H1 (cell line): ENCODE measurements at places on chromosomes 11 and 22.

DNA sequence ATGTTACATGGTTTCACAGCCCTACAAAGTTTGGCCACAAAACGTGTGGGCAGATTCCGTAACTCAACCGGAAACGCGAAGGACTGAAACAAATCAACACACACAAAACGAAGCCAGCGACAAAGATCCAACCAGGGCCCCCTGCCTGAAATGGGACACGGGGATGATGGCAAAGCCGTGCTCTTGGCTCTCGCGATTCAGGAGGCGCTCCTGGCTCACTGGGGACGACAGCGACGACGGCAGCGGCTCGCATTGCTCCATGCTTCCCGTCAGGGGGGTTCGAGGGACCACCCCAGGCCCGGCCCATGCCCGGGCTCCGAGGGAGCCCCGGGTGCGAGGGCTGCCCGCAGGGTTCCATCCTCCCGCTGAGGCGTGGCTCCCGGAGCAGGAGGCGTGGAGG lies 4786.8 kb upstream of the OR11H1 start:
- no peaks in the 10 kb centered on the region for H3K4me1 ChIP-seq
- no peak for DNase-seq
- no peaks in the 10 kb centered on the region for H3K27me3 ChIP-seq
- H3K27ac ChIP-seq: no peak overlapping the region

DNA sequence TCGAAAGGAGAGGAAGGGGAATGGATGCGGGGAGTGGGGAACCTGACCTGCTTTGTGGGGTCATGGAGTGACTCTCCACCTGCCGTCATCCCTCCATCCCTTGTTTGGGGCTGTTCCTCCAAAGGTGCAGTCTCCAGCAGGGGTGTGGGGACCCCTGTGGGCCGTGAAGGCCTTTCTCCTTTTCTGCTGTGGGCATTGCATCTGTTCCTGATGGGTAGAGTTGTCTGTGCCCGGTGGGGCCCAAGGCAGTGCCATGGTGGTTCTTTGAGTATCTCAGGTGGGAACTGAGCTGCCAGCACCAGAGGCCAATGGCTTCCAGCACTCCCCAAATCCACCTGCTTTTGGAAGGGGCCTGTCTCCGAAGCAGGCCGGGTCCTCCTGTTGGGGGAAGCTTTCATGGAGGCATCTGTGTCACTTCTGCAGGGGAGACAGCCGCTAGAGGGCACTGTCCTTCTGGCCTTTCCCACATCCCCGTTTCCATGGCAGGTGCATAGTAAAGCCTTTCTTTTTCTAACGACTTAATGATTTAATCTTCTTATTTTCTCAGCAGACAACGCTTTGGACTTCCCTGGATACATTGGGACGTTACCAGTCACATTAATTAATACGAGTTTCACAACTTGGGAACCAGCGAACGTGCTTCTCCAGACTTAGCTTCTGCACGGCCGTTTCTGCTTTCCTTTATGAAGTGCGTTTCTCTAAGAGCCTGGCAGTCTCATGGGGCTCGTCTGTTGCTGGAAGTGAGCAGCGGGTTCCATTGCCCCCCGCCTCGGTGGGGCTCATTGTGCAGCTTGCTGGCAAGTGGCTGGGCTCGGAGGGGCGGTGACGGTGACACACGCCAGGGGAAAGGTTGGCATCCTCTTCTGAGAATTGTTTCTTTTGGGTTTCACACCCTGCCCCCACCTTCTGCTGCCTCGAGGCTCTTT lies 57.1 kb downstream of the PARVB start:
- no peak overlapping the region for H3K4me3 ChIP-seq
- H3K36me3 ChIP-seq: no peaks in the 10 kb centered on the region
- H3K4me1 ChIP-seq: peaks cover 3% of the 10 kb centered on the region
- peak; percentile 31 for DNase-seq
- no peak overlapping the region for H3K27ac ChIP-seq

GRCh38 chr11:46307785-46308341 lies 30.4 kb downstream of the CREB3L1 start:
- DNase-seq: no peak
- H3K36me3 ChIP-seq: no peaks in the 10 kb centered on the region
- H3K27ac ChIP-seq: no peak overlapping the region
- H3K4me3 ChIP-seq: no peak overlapping the region
- H3K27me3 ChIP-seq: no peaks in the 10 kb centered on the region

GRCh38 chr11:23318670-23319069 lies 458.4 kb upstream of the CCDC179 start:
- no peaks in the 10 kb centered on the region for H3K4me1 ChIP-seq
- H3K36me3 ChIP-seq: no peaks in the 10 kb centered on the region
- H3K27me3 ChIP-seq: no peaks in the 10 kb centered on the region
- no peak overlapping the region for H3K27ac ChIP-seq
- no peak for DNase-seq

DNA sequence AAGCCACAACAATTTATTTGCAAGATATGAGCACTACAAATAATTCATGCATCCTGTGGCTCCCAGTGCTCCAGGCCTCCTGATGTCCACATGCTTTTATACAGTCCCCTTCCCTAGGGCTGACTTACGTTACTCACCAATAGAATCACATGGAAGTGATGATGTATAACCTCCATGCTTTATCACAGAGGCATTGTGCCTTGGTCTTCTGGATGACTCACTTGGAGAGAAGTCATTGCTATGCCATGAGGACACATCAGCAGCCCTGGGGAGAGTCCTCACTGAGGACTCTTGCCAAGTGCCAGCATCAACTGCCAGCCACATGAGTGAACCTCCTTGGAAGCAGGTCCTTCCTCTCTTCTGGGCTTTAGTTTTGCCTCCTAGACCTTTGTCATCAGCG lies 22.0 kb upstream of the IGSF9B start:
- H3K4me1 ChIP-seq: no peaks in the 10 kb centered on the region; the same call in 1 of the 2 replicates
- 0 out of 2 replicates have a peak, but pooled peaks cover 2% of the 10 kb centered on the region for H3K27me3 ChIP-seq
- H3K36me3 ChIP-seq: no peaks in the 10 kb centered on the region
- no peak overlapping the region for H3K4me3 ChIP-seq
- no peak overlapping the region for H3K27ac ChIP-seq
- DNase-seq: no peak

DNA sequence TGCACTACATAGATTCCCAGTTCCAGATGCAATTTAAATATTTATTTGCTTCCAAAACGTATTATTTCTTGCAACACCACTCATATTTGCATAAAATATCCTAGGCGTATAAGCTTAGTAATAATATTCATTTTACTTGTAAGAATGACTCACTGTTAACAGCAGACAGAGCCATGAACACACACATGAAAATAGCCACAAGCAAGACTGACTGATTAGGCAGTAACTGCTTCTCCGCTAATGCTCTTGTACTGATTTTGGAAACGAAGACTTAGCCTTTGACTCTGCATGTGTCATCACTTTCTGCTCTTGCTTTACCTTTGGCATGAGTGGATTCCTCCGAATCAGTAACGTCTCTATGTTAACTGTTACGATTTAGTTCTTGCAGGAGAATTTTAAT lies 6.0 kb downstream of the OR10Q1 start:
- no peaks in the 10 kb centered on the region for H3K36me3 ChIP-seq
- no peaks in the 10 kb centered on the region for H3K27me3 ChIP-seq

DNA sequence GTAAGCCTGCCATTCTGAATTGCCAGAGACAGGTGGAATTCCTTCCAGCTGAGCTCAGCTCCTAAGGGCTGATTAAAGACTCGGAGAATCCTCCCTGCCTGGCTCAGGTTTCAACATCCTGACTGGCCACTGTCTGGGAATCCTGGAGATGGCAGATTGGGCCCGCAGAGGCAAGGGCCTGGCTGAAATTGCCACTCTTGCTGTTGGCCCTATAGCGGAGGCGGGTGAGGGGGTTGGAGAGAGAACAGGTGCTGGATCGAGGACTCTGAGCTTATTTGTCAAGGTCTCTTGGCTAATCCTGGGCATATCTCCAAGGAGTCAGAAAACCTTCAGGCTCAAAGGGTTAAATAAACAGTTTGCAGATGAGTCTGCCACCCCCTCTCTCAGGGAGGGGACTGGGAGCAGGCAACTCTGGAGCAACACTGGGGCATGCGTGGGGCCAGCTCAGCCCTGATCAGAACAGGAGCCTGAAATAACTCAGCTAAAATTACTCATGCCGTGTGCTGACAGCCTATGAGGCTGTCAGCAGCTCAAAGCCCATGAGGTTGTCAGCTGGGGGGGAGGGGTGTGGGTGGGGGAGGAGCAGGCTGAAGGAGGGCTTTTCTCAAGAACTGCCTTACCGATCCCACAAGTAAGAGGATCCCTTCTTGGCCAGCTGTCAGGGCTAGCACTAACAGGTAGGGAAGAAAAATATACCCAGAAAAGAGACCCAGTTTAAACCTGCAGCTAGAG lies 14.7 kb upstream of the MFRP start:
- DNase-seq: no peak
- no peaks in the 10 kb centered on the region for H3K36me3 ChIP-seq
- no peak overlapping the region for H3K27ac ChIP-seq
- no peak overlapping the region for H3K4me3 ChIP-seq
- peaks cover 30% of the 10 kb centered on the region for H3K27me3 ChIP-seq

GRCh38 chr11:65856689-65857499 lies 1.1 kb downstream of the CFL1 start:
- H3K4me1 ChIP-seq: peaks cover 15% of the 10 kb centered on the region
- H3K27me3 ChIP-seq: no peaks in the 10 kb centered on the region
- H3K36me3 ChIP-seq: peaks cover 17% of the 10 kb centered on the region
- peak overlapping the region; percentile 81 for H3K27ac ChIP-seq

GRCh38 chr22:27372969-27373670 lies 428.4 kb downstream of the MN1 start:
- DNase-seq: peak; percentile 84
- H3K4me1 ChIP-seq: peaks cover 4% of the 10 kb centered on the region; the same call in 1 of the 2 replicates
- no peaks in the 10 kb centered on the region for H3K27me3 ChIP-seq

DNA sequence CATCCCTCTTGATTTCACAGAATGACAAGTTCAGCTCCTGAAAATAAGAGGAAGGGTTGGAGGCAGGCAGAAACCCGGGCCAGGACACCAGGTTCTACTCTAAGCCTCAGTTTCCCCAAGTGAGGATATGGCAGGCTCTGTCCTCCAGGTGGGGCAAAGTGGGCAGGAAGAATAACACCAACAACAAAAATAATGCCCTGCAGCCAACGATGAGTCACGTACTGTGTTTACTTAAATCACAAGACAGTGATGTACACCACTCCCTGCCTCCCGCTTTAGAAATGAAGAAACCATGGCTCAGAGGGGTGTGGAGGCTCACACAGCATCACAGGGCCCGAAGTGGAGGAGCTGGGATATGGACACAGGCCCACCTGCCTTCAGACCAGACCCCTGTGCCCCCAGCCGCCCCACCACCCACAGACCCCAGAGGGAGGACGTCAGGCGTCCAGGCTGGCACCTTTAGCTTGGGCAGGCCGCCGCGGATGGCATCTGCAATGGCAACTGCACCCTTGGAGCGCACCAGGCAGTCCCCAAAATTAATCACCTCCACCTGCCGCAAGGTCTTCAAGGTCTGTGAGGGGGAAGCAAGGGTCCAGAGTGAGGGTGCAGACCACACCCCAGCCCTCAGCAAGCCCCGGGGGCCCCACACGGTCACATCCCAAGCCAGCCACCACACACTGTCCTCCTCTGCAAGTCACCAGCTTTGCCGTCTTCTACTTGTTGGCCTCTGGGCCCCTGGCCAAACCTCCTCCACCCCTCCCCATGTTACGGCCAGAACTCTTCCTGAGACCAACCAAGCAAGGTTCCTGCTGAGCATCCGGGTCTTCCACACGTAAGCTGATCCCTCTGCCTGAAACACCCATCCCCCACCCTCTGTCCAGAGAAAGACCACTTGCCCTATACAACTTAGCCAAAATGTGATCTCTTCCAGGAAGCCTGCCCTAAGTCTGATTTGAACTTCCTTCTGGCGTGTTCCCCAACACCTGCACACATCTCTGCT lies 15.8 kb upstream of the CHADL start:
- H3K36me3 ChIP-seq: peaks cover 73% of the 10 kb centered on the region
- no peak overlapping the region for H3K4me3 ChIP-seq
- H3K4me1 ChIP-seq: peaks cover 2% of the 10 kb centered on the region; the same call in 1 of the 2 replicates
- H3K27me3 ChIP-seq: no peaks in the 10 kb centered on the region
- peak overlapping the region; percentile 60; the same call in 1 of the 2 replicates for H3K27ac ChIP-seq
- no peak for DNase-seq

GRCh38 chr11:61616434-61616833 lies 35.6 kb upstream of the SYT7 start:
- H3K36me3 ChIP-seq: no peaks in the 10 kb centered on the region
- H3K27ac ChIP-seq: no peak overlapping the region
- no peak for DNase-seq
- H3K27me3 ChIP-seq: no peaks in the 10 kb centered on the region
- H3K4me3 ChIP-seq: no peak overlapping the region
- H3K4me1 ChIP-seq: no peaks in the 10 kb centered on the region

- H3K27me3 ChIP-seq: 0 out of 2 replicates have a peak, but pooled peaks cover 2% of the 10 kb centered on the region
- no peak overlapping the region for H3K27ac ChIP-seq
- no peaks in the 10 kb centered on the region for H3K36me3 ChIP-seq
Measured at GRCh38 chr11:116257883-116258282, 514.9 kb downstream of the BUD13 start.

DNA sequence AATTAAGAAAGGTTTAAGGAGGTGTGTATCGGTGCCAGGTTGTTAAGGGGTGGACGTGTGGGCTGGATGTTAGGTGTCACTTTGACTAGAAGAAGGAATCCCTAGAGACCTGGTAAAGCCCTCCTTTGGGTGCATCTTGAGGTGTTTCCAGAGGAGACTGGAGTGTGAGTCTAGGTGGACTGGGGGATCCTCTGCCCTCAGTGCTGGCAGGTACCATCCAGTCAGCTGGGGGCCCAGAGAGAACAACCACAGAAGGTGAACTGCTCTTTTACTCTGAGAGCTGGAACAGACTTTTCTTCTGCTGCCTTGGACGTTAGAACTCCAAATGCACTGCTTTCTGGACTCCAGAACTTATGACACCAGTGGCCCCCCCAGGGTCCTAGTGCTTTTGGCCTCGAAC lies 44.0 kb downstream of the SPATA19 start:
- no peaks in the 10 kb centered on the region for H3K36me3 ChIP-seq
- peak; percentile 20 for DNase-seq
- H3K4me3 ChIP-seq: no peak overlapping the region
- no peaks in the 10 kb centered on the region for H3K4me1 ChIP-seq
- H3K27me3 ChIP-seq: no peaks in the 10 kb centered on the region

- no peak for DNase-seq
- no peaks in the 10 kb centered on the region for H3K27me3 ChIP-seq
- no peak overlapping the region for H3K27ac ChIP-seq
- peaks cover 33% of the 10 kb centered on the region for H3K36me3 ChIP-seq
- no peak overlapping the region for H3K4me3 ChIP-seq
- H3K4me1 ChIP-seq: no peaks in the 10 kb centered on the region
Measured at GRCh38 chr22:21796863-21797262, 61.3 kb upstream of the YPEL1 start.

- H3K4me3 ChIP-seq: no peak overlapping the region
- no peak overlapping the region for H3K27ac ChIP-seq
- DNase-seq: no peak
- no peaks in the 10 kb centered on the region for H3K36me3 ChIP-seq
- 0 out of 2 replicates have a peak, but pooled peaks cover 2% of the 10 kb centered on the region for H3K4me1 ChIP-seq
Measured at GRCh38 chr22:27329966-27330645, 471.4 kb downstream of the MN1 start.

DNA sequence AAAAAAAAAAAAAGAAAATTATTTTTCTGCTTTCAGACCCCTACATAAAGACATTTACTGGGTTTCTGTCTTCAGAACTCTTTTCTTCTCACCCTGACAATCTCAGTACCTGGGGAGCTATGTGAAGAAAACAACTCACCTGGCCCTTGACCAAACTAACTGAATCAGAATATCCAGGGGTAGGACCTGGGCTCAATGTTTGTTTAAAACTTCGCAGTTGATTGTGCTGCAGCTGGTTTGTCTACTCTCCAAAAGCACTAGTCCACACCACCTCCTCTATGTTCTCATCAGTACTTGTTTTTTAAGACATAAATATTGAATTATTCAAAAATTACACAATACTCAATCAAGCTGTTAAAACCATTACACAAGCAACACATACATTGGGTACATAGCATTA lies 34.8 kb downstream of the EIF3F start:
- H3K4me3 ChIP-seq: no peak overlapping the region
- H3K27ac ChIP-seq: no peak overlapping the region
- H3K4me1 ChIP-seq: peaks cover 4% of the 10 kb centered on the region; the same call in 1 of the 2 replicates
